ENCODE measurements at places on chromosomes 13 and 19.

DNA sequence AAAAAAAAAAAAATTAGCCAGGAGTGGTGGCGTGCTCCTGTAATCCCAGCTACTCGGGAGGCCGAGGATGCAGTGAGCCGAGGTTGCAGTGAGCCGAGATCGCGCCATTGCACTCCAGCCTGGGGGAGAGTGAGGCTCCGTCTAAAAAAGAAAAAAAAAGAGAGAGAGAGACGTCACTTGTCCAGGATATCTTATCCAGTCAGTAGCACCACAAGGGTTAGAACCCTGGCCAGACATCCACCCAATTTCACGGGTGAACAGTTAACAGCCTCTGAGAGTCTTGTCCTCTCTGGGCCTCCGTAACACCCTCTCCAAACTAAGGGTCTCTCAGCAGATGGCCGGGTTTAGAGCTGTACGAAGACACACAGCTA lies 917 bp upstream of the CLPTM1 start:
- DNase-seq: no peak

GRCh38 chr13:42078128-42078808 lies 29.8 kb downstream of the DGKH start:
- DNase-seq: no peak

- DNase-seq: no peak
Observed at GRCh38 chr19:51737924-51738323, 13.8 kb downstream of the FPR1 start.

DNA sequence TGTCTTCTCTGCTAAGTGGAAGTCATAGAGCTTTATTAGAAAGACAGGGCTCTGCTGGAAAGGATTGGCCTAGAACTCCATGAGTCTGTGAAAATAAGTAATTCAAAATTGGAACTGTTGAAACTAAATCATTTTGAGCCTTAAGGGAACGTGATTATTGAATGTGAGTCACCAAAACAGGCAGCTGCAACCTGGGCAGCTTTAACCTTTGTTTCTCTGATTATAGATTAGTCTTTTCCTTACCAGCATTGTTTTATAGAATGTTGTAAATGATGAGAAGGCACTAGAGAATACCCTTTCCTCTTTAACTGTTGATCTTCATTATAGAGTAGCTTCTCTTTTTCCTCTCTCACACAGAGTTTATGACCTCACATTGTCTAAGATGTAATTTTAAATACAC lies 638.8 kb upstream of the SLITRK6 start:
- no peak for DNase-seq

All from Peyer's patch (tissue), 4 donors.